GDM1 (cell line): ENCODE measurements at places on chromosomes 7 and 10.

GRCh38 chr7:45645141-45645969 lies 71.2 kb downstream of the ADCY1 start:
- DNase-seq: no peak

- DNase-seq: no peak
Measured at GRCh38 chr10:85791818-85792532, 574.6 kb downstream of the GRID1 start.

- DNase-seq: no peak
Measured at GRCh38 chr7:101650579-101651081, 21.5 kb upstream of the MYL10 start.

GRCh38 chr7:112238852-112239610 lies 32.5 kb downstream of the ZNF277 start:
- DNase-seq: no peak

DNA sequence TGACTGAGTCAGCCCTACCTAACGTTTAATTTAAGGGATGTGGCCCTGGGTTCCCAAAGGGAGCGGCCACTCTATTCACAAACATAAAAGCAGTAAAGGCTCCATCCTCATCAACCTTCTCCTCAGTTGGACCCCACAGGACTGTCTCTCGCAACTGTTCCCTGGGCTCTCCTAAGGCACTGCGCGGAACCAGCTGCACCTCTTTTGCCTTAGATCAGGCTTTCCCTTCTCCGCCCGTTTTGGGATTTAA lies 689 bp upstream of the GTPBP4 start:
- no peak for DNase-seq

DNA sequence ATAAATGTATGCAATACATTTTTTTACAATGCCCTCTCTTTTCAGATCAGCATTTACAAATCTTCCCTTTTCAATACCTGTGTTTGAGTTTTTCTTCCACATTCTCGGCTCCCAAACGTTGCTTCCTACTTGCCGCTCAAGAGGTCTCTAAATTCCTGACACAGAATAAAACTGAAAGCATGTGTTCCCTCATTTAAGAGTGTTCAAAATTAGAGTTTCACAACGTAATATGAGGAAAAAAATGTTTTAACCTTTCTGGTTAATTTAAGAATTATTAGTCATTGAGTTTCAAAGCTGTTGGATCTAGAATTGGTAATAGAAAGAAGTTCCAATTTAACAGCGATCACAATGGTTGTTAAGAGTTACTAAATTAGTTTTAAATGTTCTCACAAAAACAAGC lies 100.4 kb downstream of the ARID5B start:
- DNase-seq: no peak

DNA sequence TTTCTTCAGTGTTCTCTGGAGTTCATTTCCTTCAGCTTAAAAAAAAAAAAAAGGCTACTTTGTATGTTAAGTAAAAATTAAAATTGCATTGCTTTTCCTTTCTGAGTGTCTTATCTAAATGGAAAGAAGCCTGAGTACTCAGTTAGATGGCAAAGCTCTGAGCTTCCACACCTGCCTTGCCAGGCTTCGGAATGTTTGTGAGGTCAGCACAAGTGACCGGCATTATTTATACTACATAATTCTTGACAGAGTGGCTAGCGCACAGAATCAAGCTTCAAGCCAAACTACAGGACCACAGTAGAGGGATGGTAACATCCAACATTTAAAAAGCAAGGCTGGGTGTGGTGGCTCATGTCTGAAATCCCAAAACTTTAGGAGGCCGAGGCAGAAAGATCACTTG lies 17.3 kb downstream of the PIP4K2A start:
- DNase-seq: no peak
